Airway epithelial cell (primary cell): ENCODE measurements at places on chromosomes 5 and 9. TPM values are rescaled to one million over a fixed set of nuclear protein-coding genes. Genes with fewer than 3 reads are reported as not detected.

Gene STOM
- 172 and 222 TPM in 2 replicates for total RNA-seq

Gene TMEM252
- not detected in 2 replicates for total RNA-seq

Gene SKIC3
- total RNA-seq, result 53.6 and 54.5 TPM in 2 replicates

Gene PCDHGA7
- 0.92 and 1.2 TPM in 2 replicates for total RNA-seq

Gene SOX30
- not detected in 2 replicates for total RNA-seq

Gene SLC6A19
- total RNA-seq, result not detected in 2 replicates

Gene KIF12
- 0.28 and 1.1 TPM in 2 replicates for total RNA-seq

Gene TEX53
- total RNA-seq, result not detected in 2 replicates

Gene SH2D3C
- total RNA-seq, result 0.21 TPM in 1 of 2 replicates, not detected in the other

Gene MAMDC4
- total RNA-seq, result 0.74 and 1.4 TPM in 2 replicates

Gene HTR1A
- total RNA-seq, result not detected in 2 replicates

Gene CCDC180
- 0.49 and 0.51 TPM in 2 replicates for total RNA-seq

Gene SMIM3
- 12.4 and 15.4 TPM in 2 replicates for total RNA-seq

Gene QRFP
- not detected in 2 replicates for total RNA-seq

Gene FOXI1
- not detected in 2 replicates for total RNA-seq

Gene PCA3
- total RNA-seq, result not detected in 2 replicates

Gene ACTBL2
- total RNA-seq, result 0.35 and 1.4 TPM in 2 replicates

Gene KCTD16
- under 0.01 and 0.28 TPM in 2 replicates for total RNA-seq

Gene CXXC5
- total RNA-seq, result 18.6 and 28.6 TPM in 2 replicates

Gene MAPK9
- total RNA-seq, result 18.2 and 20.6 TPM in 2 replicates

Gene KCNN2
- total RNA-seq, result not detected in 2 replicates

Gene CCL28
- 1.2 and 1.6 TPM in 2 replicates for total RNA-seq

Gene LAMC3
- 0.07 TPM in 1 of 2 replicates, not detected in the other for total RNA-seq

Gene ECM2
- total RNA-seq, result 0.21 TPM in 1 of 2 replicates, not detected in the other

Gene SPATA31D4
- total RNA-seq, result not detected in 2 replicates

Gene PAIP1
- 60.8 and 67.9 TPM in 2 replicates for total RNA-seq

Gene BSPRY
- total RNA-seq, result 15.2 and 15.3 TPM in 2 replicates

Gene BTNL9
- not detected in 2 replicates for total RNA-seq

Gene SLC45A2
- total RNA-seq, result not detected in 2 replicates

Gene SGCD
- total RNA-seq, result not detected in 2 replicates

Gene TMEM8B
- total RNA-seq, result 4.5 and 5.7 TPM in 2 replicates

Gene CNTFR
- total RNA-seq, result 0.42 TPM in 1 of 2 replicates, not detected in the other

Gene SCGB3A2
- not detected in 2 replicates for total RNA-seq

Gene ADAMTS13
- total RNA-seq, result 0.56 and 1.6 TPM in 2 replicates

Gene HMMR
- total RNA-seq, result 26.5 and 34.5 TPM in 2 replicates

Gene LCN15
- not detected in 2 replicates for total RNA-seq

Gene PCSK5
- 2.8 and 3.1 TPM in 2 replicates for total RNA-seq

Gene PSAT1
- total RNA-seq, result 58.3 and 61.2 TPM in 2 replicates

Gene LRRC19
- not detected in 2 replicates for total RNA-seq

Gene WDR38
- total RNA-seq, result not detected in 2 replicates

Gene SARDH
- total RNA-seq, result 0.21 and 0.79 TPM in 2 replicates

Gene ZNF883
- total RNA-seq, result 3.5 and 5.9 TPM in 2 replicates

Gene TTF1
- 9.5 and 10.3 TPM in 2 replicates for total RNA-seq
